ENCODE measurements at places on chromosomes 4 and X. TPM values are rescaled to one million over a fixed set of nuclear protein-coding genes. Genes with fewer than 3 reads are reported as not detected.
A peak's percentile ranks its signal among the peaks of the same experiment; 100 is the strongest.

The LRCH2 gene
- not detected for total RNA-seq

The LAMTOR3 gene
- 39.7 TPM for total RNA-seq

The SOD3 gene
- 0.14 TPM for total RNA-seq

The KLHL4 gene
- 0.58 TPM for total RNA-seq

GRCh38 chr4:15348236-15348635, 79.6 kb upstream of the C1QTNF7 start:
- DNase-seq, result no peak

DNA sequence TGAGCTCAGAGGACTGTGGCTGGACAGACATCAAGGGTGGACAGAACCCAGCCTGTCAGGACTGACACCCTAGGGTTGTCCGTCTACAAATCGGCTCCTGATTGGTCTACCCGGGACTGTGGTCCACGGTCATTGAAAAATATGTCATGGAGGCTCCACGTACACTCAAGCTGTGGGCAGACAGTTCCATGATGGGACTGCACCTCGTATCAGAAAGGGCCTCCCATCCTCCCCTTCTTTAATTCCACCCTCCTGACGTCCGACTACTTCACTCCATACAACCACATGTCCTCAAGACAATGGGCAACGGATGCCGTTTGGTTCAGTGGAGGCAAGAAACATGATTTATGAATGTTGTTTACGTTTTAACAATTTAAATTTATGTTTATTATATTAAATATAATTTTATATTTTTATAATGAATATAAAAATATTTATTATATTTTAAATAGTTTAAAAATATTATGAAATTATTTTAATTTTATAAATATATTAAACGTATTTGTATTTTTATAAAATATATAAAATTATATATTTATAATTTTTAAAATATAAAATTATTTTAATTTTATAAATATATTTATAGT, 58.0 kb upstream of the SHOX start:
- DNase-seq, result no peak

GRCh38 chr4:12761694-12762093, 722.4 kb downstream of the RAB28 start:
- DNase-seq, result no peak

- DNase-seq, result no peak
These were observed 197.2 kb upstream of the CNKSR2 start for GRCh38 chrX:21176921-21177571.

GRCh38 chrX:11319806-11320520, 26.8 kb downstream of the AMELX start:
- no peak for DNase-seq

DNA sequence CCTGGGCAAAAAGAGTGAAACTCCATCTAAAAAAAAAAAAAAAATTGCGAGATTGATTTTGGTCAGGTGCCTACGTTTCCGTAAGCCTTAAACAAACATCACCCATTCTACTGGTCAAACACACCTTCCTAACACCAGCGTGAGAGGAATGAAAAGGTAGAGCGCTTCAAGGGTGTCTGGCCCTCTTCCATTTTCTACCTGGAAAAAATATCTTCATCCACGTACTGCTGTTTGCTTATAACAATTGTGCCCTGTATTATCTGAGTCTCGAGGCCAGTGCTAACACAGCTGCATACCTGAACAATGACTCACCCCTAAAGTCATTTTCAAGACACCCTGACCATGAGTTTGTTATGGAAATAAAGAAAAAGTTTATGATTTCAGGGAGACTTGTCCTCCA, 13.9 kb downstream of the TMSB4X start:
- DNase-seq, result no peak

- peak; percentile 43 for DNase-seq
These were observed 900 bp downstream of the TRO start for GRCh38 chrX:54921427-54922021.

GRCh38 chrX:11148401-11148800, 37.3 kb downstream of the HCCS start:
- DNase-seq, result no peak

DNA sequence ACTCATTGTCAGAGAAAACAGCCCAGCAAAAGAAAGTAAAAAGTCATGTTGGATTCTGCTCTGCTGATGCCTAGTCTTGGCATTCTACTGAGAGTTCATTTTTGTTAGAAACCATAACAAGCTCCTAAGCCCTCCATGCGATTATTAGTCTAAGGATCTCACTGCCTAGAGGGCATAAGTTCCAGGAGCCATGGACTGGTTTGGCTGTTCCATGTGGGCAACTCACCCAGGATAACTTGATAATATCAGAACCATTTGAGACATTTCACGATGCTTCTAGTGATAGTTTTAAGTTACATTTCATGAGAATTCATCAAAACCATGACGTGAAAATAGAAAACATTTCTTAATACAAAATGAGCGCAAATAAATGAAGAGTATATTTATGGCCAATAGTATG, 376.8 kb upstream of the GALNT7 start:
- no peak for DNase-seq

DNA sequence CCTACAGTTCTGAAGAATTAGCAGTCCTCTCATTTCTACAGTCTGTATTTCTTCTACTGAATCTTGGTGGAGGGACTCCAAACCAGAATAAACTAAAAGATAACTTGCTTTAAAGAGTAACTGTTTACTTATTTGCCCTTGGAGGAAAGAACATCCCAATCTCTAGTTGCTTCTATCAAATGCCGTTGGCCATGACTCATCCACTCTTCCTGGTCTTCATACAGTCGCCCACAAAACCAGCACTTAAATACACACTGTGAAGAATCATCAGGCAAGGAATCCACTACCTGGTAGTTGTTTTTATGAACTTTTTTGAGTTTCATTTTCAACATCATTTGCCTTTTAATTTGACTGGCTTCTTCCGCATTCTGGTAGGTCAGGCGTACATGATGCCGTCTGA, 14.2 kb downstream of the ZNF518B start:
- no peak for DNase-seq

GRCh38 chr4:111066447-111066846, 443.6 kb upstream of the PITX2 start:
- no peak for DNase-seq

- DNase-seq, result no peak
These were observed 196.1 kb upstream of the GK2 start for GRCh38 chr4:79604152-79604551.

GRCh38 chr4:168631241-168632162, 134.7 kb downstream of the PALLD start:
- DNase-seq, result no peak

GRCh38 chrX:116384406-116384954, 51.9 kb upstream of the SLC6A14 start:
- no peak for DNase-seq

- DNase-seq, result no peak
These were observed 1162.8 kb upstream of the PRKX start for GRCh38 chrX:4876268-4876667.

DNA sequence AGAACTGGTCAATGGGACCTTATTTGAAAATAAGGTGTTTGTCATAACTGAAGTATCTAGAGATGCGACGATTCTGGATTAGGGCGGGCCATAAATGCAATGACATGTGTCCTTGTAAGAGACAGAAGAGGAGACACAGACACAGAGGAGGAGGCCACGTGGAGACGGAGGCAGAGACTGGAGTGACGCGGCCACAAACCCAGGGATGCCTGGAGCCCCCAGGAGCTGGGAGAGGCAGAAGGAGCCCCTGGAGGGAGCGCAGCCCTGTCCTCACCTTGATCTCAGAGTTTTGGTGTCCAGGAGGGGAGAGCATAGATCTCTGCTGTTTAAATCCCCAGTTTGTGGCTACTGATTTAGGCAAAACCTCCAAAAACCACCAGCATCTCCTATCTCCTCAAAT, 5.0 kb downstream of the GTPBP6 start:
- no peak for DNase-seq

DNA sequence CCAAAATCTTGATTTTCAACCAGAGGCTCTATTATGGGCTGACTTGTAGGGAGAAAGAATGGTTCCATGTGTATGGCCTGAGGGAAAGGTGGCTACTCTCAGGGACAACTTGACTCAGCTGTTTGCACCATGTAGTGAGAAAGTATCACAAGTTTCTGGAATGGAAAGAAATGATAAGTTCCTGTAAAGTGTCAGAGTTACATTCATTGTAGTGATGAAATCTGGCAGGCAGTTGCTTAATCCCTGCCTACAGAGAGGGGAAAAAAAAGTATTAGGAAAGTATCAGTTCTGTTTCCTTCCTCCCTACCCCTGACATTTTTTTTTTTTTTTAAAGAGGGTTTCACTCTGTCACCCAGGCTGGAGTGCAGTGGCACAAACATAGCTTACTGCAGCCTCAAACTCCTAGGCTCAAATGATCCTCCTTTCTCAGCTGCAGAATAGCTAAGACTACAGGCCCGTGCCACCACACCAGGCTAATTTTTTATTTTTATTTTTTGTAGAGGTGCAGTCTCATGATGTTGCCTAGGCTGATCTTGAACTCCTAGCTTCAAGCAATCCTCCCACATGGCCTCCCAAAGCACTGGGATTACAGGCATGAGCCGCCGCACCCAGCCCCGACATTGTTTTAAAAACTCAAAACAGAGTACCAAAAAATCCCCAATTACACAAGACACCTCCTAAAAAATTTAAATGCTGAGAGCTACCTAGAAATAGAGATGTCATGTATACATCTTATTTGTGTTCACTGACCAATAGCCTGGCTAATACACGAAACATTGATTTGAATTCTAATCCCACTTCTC, 4.8 kb upstream of the FBXL5 start:
- no peak for DNase-seq

- DNase-seq, result no peak
These were observed 69.1 kb downstream of the PSAPL1 start for GRCh38 chr4:7365462-7366179.

GRCh38 chr4:53706422-53707032, 115.2 kb upstream of the LNX1 start:
- DNase-seq, result no peak

GRCh38 chr4:118774989-118775388, 60.9 kb downstream of the SEC24D start:
- DNase-seq, result no peak

DNA sequence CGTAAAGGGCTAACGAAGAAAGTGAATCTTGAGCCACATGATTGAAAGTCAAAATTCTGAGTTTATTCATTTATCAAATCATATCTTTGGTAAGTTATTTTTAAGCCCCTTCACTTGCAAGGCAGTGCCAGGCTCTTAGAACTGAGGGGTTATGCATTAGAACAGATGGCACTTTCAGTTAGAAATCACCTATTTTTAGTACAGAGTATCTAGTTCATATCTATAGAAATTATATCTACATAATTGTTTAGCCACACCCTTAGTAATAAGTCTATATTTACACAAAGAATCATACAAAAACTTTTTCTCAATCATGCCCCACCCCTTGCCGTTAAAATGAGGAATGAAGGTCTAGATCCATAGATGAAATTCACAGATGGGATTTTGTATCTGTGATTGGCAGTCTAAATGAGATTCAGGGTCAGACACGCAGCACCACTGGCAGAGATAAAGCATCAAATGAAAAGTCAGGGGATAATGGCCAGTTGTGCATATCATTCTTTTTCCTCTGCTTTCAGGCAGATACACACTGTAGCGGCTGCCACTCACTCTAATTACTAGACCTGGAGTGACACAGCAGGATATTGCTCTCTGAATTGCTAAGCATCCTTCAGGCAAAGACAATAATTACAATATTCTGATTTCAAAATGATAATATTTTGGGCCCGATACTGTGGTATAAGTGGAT, 440.5 kb downstream of the MAPK10 start:
- DNase-seq, result no peak

DNA sequence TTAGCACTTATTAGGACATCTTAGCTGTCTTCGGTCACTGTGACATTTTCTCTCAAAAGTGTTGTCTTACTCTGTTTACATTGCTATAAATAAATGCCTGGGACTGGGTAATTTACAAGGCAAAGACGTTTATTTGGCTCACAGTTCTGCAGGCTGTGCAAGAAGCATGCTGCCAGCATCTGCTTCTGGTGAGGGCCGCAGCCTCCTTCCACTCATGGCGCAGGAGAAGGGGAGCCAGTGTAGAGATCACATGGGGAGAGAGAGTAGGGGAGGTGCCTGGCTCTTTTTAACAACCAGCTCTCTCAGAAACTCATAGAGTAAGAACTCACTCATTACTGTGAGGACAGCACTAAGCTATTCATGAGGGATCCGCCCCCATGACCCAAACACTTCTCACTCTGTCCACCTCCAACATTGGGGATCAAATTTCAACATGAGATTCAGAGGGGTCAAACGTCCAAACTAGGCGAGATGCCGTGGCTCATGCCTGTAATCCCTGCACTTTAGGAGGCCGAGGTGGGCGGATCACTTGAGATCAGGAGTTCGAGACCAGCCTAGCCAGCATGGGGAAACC, 43.5 kb upstream of the HERC6 start:
- DNase-seq, result no peak

DNA sequence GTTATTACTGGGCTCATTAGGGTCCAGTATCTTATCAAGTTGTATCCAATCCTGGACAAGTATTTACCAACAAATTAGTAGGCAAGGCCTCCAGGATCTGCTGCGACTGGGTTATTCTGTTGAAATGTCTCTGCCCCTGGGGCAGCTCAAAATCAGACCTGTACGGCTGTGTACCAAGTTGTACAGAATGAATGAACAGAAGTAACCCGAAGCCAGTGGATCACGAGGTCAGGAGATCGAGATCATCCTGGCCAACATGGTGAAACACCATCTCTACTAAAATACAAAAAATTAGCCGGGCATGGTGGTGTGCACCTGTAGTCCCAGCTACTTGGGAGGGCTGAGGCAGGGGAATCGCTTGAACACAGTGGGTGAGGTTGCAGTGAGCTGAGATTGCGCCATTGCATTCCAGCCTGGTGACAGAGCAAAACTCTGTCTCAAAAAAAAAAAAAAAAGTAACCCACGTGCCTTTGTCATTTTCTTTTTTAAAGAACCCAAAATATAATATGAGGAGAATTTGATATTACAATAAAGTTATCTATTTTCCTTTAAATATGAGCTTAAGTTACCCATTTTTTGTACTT, 127.3 kb downstream of the CBR4 start:
- no peak for DNase-seq
